Astrocyte of the hippocampus (primary cell): ENCODE measurements at places on chromosomes 5 and 9.

- DNase-seq: no peak
These were observed 339.9 kb downstream of the ASTN2 start for GRCh38 chr9:117074784-117075520.

- DNase-seq: no peak
These were observed 365.4 kb downstream of the ISL1 start for GRCh38 chr5:51748647-51749046.

- peak; percentile 61 for DNase-seq
These were observed 25.5 kb downstream of the NUP188 start for GRCh38 chr9:128972956-128973355.

DNA sequence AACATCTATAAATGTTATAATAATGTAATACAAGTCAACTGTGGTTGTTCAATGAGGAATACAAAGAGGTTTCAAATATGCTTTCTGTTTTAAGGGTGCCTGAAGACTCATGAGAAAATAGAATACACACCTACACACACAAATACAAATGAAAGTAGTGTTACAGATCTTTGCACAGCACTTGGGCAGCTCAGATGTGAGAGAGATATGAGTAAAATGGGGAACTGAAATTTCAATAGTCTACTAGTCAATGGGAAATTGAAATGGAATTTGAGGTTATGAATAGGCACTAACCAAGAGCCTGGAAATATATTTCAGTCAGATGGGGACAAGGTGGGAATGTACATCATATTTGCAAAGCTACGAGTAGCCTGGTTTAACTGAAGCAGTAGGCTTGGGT lies 96.6 kb downstream of the ISL1 start:
- DNase-seq: no peak

DNA sequence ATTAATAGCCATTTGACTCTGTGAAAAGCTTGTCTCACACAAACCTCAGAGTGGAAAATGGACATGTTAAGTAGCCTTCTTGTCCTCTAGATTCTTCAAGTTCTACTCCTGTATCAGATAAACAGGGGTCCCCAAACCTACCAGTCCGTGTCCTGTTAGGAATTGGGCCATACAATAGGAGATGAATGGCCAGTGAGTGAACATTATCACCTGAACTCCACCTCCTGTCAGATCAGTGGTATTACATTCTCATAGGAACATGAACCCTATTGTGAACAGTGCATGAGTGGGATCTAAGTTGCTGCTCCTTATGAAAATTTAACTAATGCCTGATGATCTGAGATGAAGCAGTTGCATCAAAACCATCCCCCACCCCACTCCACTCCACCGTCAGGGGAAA lies 136.3 kb downstream of the TMEM232 start:
- peak; percentile 39 for DNase-seq

DNA sequence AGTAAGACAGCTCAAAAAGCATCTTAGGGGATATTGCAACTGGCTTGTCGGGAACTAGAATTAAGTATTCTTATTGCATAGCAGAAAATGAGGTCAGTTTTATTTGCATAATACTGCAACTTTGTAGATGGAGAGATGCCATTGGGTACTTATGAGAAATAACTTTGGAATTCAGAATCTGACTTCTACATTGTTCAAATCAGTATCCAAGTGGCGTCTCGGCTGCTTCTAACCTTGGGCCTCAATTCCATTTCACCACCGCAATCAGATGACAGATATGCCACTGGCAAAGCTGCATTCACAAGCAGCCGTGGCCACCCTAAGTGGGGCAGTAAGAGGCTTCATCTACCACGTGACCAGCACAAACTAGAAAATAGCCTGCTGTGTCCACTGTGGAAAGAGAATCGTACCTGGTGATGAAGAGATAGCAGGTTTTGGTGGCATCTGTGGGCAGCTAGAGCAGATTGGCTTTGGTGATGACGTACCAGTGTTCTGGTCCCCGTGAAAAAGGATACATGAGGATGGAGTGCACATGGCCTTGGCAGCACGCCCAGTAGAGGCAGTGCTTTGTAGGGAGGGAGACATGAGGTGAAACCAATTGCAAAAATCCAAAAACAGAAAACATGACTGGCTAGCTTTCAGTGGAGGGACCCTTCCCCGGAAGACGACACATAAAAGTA lies 116.6 kb downstream of the KLHL3 start:
- DNase-seq: peak; percentile 95

DNA sequence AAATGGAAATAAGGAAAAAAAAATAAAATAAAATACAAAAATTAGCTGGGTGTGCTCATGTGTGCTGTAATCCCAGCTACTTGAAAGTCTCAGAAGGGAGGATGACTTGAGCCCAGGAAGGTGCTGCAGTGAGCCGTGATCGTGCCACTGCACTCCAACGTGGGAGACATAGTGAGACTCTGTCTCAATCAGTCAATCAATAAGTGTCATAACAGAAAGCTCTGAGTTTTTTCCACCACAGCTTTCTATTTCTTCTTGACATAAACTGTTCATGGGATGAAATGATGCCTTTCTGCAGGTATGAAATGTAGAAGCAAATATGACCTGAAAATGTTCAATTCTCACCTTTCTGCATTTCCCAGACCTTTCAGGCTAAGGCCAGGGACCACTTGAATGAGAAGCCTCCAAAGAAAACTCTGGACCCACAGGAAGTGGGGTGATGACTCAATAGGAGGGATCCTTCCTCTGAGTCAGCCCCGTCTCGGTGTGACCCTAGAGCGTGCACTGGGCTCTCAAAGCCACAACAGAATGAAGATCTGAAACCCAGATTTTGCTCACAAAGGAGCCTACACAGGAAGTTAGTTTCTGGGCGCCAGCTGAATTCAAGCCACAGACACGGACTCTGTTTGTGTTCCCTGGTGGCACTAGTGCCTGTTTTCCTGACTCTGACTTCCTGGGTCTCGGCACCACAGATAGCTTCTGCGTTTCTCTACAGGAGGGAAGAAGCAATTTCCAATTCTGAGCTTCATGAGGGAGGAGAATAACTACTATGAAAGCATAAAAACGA lies 62.0 kb downstream of the ANKH start:
- DNase-seq: peak; percentile 78

DNA sequence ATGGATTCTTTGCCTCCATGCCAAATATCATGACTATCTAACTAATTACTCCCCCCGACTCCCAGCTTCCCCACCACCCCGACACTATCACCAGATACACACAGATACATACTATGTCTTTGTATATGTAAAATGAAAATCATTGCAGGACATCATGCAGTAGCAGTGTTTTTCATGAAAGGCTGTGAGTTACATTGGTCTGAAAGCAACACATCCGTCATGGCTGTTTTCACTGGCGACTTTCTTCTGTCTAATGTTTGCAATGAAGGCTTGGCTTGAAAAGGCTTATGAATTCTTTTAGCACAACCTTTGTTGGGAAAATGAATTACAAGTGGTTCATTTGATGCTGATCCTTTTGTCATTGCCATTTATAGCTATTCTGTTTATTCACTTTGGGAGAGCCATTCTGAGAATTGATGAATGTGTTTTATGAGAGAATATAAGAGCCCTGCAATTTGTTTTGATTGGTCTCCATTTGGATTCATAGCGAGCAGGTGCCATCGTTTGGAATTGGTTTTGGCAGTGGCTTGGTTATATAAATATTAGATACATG lies 103.4 kb downstream of the PIP5K1B start:
- no peak for DNase-seq

DNA sequence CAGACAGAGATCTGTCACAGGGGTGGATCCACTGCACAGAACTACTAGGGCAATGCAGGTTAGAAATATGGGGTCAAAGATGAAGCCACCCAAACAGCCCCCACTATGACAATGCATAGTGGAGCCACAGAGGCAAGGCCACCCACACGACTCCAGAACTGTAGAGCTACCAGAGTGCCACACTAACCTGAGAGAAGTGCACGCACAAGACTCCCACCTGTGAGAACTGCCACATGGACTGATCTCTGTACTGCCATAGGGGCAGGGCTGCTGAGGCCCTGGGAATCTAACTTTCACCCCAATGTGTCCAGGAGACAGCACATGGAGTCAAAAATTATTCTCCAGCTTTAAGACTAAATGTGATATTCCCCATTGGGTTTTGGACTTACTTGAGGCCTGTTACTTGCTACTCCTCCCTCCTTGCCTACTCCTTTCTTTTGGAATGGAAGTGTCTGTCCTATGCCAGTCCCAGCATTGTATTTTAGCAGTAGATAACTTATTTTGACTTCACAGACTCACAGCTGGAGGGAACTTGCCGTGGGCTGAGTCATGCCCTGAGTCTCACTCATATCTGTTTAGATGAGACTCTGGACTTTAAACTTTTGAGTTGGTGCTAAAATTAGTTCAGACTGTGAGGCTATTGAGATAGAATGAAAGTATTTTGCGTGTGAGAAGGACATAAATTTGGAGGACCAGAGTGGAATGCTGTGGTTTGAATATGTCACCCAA lies 853.3 kb downstream of the MAT2B start:
- no peak for DNase-seq

GRCh38 chr9:35340046-35340445 lies 149.9 kb upstream of the RUSC2 start:
- peak; percentile 91 for DNase-seq

DNA sequence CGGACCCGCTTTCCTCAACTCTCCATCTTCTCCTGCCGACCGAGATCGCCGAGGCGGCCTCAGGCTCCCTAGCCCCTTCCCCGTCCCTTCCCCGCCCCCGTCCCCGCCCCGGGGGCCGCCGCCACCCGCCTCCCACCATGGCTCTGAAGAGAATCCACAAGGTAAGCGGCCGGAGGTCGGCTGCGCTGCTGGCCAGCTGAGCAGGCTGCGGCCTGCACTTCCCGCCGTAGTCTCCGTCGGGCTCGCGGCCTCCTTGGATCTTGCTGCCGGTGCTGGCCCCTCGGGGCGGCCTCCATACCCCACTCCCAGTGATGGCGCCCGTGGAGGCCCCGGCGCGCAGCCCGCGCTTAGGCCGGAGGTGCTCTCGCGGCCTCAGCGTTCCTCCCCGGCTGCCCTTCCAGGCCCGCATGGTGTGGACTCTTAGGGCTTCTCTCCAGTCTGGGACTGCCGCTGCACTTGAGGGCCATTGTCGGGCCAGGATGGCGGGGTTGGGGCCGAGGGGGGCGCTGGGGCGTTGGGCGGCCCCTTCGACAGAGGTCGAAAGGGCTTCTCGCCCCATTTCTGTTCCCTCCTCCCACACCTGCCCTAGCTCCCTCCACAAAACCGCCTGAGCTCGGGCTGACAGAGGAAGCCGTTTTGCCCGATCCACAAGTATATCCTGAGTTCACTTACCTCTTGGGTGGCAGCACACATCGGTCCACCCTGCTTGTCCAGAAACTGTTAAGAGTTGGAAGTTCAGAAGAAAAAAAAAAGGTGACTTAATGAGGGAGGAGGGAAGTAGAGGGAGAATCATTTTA lies 714 bp downstream of the UBE2D2 start:
- peak; percentile 72 for DNase-seq

DNA sequence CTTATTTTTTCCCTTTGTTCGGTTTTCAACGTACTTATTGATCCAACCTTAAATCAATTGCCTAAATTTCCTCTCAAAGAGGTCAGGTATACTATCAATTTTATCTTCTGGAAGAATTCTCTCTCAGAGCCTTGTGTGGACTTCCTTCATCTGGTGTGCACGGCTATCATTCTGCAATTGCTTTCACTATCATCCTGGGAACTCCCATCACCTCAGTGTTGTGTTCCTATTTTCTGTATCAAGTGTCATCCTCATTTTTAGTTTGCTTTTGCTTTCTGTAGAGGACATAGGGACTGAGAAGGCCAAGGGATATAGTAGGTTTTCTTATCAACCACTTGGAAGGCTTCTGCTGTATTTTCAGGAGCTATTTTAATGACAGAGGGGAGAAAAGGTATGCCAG lies 11.3 kb downstream of the STOM start:
- DNase-seq: no peak

- DNase-seq: no peak
These were observed 157.7 kb upstream of the NR3C1 start for GRCh38 chr5:143561219-143561618.

DNA sequence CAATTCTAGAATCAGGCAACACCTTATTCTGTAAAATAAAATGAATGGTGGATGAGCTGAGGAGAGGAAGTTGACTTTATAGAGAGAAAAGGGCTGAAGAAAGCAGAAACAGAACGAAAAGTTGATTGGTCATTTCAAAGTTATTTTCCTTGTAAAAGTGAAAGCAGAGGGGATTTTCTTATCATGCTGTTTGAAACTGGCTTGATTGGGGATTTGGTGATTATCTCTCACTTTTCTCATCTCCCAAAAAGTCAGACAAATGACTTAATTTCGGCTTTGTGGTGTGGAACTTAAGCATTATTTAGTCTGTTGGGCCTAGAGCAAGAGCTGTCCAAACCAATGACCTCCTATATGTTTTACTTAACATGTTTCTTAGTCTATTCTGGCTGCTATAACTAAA lies 60.5 kb upstream of the ITGA2 start:
- DNase-seq: no peak

DNA sequence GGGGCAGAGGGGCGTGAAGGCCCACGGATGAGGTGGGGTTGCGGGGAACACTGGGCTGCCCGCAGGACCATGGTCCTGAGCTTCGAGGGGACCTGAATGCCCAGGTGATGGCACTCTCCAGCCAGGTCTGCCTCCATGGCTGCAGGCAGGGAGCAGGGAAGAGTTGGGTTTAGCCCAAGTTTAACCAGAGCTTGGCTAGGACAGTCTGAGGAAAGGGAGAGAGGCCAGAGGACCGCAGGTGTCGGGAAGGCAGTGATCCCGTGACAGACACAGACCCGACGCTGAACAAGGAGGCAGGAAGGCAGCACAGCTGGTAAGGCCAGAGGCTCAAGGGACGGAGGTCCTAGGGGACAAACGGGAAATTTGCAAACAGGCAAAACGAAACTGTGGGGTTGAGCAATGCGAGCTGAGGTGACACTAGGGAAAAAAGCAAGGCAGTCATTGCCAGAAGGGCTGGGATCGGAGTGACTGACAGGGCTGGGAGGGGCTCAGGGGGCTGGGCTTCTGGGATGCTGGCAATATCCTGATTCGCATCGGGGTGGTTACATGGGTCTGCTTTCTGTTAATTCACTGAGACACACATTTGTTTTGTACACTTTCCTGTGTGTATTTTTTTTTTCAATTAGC lies 25.0 kb downstream of the ARPC5L start:
- no peak for DNase-seq

DNA sequence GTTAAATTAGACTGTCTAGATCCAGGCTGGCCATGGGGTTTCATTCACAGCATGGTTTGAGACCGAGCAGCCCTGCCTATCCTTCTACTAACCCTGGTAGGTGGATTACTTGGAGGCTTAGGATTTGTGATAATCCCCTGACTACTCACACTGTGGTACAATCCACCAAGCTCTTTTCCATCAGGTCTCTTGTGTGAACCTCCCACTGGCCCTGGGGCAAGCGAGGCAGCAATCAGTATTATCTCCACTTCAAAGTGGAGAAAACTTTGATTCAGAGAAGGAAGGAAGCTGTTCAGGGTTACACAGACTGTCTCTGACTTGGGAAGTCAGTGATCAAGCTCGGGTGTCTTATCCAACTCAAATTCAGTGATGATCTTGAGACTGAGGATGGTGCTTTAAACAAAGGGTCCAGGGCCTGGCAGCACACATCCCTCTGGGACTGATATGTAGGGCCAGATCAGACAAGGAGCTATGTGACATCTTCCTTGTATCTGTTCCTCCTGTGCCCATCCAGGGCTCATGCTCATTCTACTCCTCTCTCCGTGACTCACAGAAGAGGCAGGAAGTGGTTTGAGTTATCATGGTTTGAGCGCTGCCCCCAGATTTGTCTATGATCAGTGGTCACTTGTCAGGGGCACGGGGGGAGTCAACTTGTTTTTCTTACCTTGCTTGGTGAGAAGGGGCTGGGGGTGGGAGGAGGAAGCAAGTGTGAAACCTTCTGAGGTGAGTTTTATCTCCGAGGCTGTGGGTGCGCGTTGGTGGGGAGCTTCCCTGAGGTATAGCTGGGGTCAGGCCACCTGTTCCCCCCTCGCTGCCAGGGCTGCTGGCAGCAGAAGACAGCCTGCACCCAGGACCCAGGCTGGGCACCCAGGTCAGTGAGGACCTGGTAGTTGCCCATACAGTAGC lies 48.6 kb downstream of the RGS3 start:
- DNase-seq: no peak
